ENCODE measurements at places on chromosomes 5 and 9.

DNA sequence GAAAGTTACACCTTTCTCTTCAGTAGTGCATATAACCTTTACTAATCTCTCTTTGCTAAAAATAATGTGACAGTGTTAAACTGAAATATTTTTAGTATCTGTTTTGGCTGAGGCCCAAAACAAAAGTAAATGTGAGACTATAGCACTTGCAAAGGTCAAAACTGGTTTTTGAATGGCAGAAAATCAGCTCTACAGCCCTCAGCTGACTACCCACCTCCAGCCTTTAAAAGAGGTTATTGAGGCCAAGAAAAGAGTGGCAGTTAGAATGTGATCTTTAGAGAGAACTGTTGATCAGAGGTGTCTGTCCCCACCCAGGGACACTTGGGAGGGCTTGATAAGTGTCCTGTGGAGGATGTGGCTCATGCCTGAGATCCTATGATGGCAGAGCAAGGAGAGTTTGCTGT, 30.9 kb downstream of the PRKACG start:
- DNase-seq, result no peak

GRCh38 chr9:75658301-75658905, 232.1 kb upstream of the PCSK5 start:
- DNase-seq, result no peak

GRCh38 chr5:124289641-124290311, 456.7 kb downstream of the ZNF608 start:
- DNase-seq, result no peak

- no peak for DNase-seq
Observed at GRCh38 chr9:20226345-20226744, 396.0 kb downstream of the MLLT3 start.

DNA sequence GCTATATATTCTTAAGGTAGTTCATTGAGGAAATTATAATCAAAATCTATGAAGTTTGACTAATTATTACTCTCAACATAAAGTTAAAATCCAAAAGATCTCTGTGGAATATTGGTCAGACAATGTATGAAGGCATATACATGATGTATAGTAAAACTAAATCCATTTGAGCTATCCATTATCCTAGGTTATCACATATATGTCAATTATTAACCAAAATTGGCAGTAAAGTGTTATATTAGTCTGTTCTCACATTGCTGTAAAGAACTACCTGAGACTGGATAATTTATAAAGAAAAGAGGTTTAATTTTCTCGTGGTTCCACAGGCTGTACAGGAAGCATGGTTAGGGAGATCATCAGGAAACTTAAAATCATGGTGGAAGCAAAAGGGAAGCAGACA, 511.7 kb upstream of the SGCD start:
- DNase-seq, result no peak

- no peak for DNase-seq
Observed at GRCh38 chr9:90607701-90608516, 34.7 kb downstream of the DIRAS2 start.

DNA sequence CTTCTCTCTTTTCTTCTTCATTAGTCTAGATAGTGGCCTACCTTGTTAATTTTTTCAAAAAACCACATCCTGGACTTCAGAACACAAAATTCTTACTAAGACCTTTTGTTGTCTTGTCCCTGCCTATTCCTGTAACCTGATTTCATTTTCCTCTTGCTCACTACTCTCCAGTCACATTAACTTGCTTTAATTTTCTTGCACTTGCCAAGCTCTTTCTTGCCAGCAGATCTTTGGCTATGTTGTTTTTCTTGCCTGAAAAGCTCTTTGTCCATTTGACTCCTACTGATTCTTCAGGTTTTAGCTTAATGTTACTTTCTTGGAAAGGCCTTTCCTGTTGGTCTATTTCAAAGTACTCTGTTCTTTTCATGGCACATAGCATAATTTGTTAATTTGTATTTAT, 356.8 kb downstream of the OSTF1 start:
- DNase-seq, result no peak
